ENCODE measurements at places on chromosomes 5 and 9.

- DNase-seq: no peak
Observed at GRCh38 chr5:112254303-112254702, 164.8 kb downstream of the EPB41L4A start.

GRCh38 chr5:16669776-16670175 is 53.0 kb upstream of the RETREG1 start:
- no peak for DNase-seq

- DNase-seq: no peak
Observed at GRCh38 chr5:33662722-33663427, 222.1 kb downstream of the TARS1 start.

- no peak for DNase-seq
Observed at GRCh38 chr9:127947841-127948710, 10.4 kb upstream of the DPM2 start.

GRCh38 chr5:1050423-1051365 is 42.1 kb downstream of the NKD2 start:
- no peak for DNase-seq

DNA sequence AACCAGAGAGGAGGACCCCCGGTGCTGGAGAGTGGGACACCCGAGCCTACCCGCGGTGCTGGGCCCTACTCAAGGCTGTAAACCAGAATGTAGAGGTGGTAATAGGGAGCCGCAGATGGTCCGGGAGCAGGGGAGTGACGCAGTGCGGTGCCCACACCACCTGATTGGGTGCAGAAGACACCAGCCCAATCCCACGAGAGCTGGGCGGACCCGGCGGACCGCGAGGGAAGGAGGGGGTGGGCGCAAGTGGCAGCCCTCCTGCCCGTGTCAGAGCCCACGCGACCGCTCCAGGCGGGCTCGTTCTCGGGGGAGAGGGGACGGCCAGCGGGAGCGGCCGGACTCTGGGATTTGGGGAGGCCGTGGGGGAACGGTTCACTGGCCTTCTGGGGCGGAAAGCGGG is 71.2 kb downstream of the C9orf50 start:
- DNase-seq: no peak

- no peak for DNase-seq
Observed at GRCh38 chr9:108167136-108167900, 677.7 kb upstream of the KLF4 start.

- DNase-seq: no peak
Observed at GRCh38 chr9:135096408-135096895, 9.0 kb downstream of the OLFM1 start.

DNA sequence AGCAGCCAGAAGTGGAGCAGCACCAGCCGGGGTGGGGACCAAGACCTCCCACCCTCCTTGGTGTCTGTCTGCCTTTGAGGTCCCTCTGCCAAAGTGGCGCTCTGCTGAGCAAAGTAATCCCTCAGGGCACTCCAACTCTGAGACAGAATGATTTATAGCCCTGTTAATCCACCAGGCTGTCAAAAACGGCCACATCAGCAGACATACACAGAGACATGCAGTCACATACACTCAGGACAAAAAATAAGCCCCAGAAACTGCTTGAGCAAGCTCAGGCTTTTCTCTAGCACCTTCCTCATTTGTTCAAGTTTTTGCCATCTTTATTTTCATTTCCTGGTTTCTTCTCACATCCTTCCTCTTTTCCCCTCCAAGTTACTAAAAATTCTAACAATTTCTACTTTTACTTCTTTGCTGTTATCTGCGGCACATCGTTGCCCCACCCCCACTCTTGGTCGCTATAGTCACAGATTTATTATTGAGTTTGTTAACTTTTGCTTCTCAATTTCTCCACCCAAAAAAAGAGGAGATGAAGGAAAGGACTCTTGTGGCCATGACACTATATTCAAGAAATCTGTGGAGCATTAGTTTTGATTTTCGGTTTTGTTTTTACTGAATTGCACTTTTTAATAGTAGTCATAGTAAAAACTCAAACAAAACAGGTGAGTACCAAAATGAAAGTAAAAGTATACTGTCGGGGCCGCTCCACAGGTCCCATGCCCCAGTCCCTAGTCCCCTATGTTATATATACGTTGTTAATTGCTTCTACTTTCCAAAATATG is 17.4 kb upstream of the ADRB2 start:
- DNase-seq: no peak

DNA sequence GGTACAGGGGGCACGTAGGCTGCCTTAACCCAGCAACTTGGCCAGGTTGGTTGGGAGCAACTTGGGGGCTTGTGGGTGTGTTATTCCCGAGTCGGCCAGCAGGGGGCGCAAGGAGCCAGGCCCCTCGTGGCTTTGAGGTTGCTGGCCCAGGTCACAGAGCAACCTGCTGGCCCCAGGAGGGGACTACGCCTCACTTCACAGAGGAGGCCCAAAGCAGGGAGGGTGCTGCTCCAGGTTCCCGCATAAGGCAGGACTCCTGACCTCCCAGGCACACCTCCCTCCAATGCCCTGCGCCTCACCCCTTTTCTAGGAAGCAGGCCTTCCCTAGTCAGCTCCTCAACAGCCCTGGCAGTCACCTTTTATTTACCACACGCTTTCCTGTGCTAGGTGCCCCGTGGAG is 18.1 kb downstream of the KYAT1 start:
- no peak for DNase-seq

GRCh38 chr9:87889065-87889881 is 6.6 kb downstream of the SPATA31E1 start:
- DNase-seq: no peak

DNA sequence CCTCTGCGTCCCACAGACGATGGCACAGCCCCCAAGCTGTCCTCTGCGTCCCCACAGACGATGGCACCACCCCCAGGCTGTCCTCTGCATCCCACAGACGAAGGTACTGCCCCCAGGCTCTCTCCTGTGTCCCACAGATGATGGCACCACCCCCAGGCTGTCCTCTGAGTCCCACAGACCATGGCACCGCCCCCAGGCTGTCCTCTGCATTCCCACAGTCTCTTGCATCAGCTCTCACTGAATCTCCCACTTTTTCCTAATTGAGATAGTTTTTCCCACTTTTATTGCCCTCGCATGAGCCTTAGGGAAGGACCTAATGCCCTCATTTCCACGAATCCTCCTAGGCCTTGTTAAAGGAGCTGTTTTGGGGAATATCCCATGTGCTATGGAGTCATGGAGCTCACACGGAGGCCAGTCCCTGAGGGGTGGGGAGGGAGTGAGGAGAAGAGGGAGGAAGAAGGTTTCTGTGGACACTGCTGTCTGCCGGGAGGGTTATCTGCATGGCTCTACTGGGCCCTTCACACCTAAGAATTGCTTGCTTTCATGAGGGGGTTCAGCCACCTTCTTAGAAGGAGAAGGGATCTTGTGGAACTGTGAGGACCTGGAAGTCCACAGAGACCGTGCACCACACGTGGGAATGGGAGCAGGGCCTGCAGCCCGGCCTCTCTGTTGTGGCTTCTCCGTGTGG is 58.2 kb upstream of the PTCH1 start:
- DNase-seq: no peak

- no peak for DNase-seq
Observed at GRCh38 chr5:139268364-139269202, 25.0 kb upstream of the MATR3 start.

DNA sequence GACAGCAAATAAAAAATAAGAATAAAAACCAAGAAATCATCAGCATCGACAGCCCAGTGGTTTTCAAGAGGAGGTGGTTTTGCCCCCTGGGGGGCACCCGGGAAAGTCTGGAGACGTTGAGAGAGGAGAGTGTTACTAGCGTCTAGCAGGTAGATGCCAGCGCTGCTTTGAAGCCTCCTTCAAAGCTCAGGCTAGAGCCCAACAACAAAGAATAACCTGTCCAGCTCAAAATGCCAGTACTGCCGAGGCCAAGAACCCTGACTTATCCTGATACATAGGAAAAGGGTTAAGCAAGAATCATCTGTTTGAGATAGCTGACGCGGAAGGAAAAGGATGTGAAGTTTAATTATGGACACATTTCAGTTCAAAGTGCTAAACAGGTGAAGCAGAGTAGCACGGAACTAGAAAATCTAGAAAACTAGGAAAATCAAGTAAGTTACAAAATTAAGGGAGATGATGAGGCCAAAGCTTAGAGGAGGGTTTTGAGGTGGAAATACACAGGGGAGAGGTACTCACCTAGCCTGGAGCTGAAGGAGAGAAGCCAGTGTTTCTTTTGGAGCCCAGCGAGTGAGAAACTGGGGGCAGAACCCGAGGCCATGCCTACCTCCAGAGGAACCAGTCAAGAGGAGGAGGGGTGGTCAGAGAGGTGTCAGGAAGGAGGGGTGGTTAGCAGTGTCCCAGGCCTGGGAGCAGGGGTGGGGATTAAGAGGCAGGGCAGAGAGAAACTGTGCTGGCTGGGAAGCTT is 121.0 kb upstream of the RETREG1 start:
- no peak for DNase-seq

DNA sequence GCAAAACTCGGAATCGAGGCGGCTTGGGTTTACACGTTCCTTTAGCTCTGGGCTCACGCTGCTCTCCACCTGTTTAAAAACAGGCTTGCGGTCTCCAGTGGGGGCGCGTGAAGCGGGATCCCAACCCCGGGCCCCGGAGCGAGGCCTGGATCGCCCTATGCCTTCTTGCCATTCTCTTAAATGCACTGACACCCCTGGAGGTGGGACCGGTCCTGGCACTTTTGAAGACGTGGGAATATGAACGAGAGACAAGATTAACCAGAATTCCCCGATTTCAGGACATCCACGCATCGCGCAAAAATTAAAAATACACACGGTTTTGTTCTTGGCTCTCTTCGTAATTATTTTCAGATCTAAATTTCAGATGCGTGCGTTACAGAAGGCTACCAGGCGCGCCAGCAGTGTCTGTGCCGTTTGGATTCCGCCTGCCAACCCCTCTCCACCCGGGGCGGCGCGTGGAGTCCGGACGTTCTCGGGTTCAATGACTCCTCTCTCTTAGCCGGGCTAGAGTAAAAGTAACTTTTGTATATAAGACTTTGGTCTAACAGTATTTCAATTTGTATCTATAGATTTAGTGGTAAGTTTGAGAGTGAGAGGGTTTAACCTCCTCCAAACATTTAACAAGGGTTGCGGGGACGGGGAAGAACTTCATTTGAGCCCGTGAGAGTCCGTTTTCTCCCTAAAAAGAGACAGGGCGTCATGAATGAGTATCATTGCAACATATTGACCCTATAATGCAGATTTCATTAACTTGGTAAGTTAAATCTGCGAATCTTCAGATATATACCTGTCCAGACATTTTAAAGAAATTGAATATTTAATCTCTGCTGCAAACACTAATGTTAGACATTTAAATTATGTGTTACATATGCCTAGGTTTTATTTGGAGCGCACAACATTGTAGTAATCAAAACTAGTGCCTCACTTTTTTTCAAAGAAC is 3.8 kb downstream of the FOXD1 start:
- no peak for DNase-seq

GRCh38 chr5:145867806-145868205 is 5.0 kb downstream of the GRXCR2 start:
- DNase-seq: no peak

DNA sequence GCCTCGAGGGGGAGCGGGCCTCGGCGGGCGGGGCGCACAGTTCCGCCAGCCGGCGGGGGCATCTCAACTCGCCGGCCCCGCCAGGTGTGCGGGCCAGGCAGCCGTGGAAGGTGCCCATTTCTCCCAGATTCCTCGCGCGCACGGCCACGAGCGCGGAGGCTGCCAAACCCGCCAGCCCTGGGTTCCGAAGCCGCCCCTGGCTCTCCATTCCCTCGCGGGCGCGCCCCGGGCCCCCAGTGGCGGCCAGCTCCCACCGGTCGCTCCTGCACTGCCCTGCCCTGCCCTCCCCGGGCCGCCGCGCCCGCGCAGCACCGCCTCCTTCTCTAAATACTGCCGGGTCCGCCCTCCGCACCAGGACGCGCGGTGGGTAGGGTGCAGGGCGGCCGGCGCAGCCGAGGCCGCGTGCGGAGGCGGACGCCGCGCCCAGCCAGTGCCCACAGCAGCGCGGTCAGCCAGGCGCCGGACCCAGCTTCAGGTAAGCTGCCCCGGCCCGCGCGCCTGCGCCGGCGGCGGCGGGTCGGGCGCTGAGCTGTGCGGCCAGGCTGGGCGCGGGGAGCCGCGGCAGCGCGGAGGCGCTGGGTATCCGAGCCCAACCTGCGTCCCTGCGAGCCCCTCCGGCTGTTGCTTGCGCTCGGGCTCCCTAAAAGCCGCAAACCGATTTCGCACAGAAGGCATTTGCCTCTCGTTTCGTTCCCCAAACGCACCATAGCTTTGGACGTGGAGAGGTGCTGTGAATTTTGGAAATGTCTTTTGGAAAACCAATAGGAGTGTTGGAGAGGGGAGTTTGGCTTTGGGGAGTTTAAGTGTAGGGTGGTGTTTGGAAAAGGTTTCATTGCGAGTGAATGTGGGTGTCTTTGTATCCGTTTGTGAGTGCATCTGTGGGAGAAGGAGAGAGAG is at the start of gene TMEM171:
Gene TMEM171 (plus strand): TSS at position 354 of the 897 bp plus-strand sequence. CDS start 2,799 bp downstream, outside the sequence.
- no peak for DNase-seq

DNA sequence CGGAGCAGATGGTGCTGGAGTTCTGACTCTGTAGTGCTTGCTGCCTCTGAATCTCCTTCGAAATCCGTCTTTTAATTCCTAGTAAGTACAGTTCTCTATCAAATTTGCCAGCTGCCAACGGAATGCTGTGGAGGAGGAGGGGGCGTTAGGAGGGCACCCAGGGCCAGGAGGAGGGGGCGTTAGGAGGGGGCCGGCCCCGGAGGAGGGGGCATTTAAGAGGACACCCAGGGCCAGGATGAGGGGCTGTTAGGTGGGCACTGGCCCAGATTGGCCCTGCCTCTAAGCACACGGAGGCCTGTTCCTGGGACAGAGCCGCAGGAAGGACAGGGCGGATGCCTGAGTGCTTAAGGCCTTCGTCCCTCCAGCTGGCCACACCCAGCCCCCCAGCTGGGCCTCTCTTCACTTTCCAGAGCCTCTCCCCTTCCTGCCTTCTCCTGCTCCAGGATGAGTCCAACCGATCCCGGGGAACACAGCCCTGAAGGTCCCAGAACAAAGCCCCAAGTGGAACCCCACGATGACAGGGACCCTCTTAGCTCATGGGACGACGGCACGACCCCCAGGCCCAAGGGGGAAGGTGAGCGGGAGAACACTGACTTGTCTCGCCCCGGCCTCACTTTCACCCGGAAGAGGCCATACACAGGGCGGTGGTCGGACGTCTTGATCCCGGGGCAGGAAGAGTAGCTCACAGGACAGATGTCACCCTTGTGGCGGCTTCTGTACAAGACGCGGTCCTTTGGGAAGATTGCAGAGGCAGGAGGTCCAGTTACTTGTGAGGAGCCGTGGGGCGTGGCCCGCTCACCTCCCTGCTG is 9.8 kb downstream of the INPP5E start:
- no peak for DNase-seq
